ENCODE measurements at places on chromosomes 16 and 17.
A peak's percentile ranks its signal among the peaks of the same experiment; 100 is the strongest.

DNA sequence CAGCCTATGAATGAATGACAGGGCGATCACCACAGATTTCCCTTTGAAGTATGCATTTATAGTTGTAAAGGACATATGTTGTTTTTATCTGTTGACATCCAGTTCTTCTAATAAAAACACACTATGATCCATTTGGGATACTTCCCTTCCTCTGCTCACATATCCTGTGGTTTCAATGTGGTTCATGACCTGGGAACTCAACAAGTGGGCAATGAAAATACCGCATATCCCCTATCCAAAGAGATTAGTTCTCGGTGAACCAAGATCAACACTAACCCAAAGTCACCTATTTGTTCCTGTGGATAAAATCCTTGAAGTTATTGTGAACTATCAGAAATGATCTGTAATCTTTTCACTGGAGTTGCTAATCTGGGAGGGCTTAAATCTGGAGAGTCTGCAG, 16.0 kb downstream of the ABCA8 start:
- no peak for DNase-seq

- DNase-seq: no peak
These were observed 182.8 kb downstream of the FTO start for GRCh38 chr16:53886482-53887378.

DNA sequence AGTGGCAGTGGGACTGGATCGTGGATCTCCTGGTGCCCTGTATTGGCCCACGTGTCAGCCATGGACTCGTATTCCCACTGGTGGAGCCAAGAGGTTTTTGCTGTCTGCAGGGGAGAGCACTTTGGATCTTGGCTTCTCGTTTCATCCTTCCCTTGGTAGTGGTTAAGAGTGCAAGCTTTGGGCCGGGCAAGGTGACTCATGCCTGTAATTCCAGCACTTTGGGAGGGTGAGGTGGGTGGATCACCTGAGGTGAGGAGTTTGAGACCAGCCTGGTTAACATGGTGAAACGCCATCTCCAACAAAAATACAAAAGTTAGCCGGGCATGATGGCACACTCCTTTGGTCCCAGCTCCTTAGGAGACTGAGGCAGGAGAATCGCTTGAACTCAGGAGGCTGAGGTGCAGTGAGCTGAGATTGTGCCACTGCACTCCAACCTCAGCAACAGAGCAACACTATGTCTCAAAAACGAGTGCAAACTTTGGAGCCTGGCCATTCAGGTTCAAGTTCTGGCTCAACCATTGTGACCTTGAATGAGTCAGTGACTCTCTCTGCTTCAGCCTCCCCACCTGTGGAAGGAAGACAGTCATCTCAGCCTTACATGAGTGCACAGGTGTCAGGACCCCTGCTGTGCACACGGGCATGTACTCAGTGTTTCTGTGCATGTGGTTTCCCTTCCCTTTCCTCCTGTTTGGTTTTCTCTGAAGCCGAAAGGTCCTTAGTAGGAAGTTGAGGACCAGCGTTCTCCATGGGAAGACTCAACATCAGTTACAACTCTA, 57.4 kb downstream of the PLCG2 start:
- DNase-seq: no peak

- DNase-seq: peak; percentile 21
These were observed 744 bp upstream of the LRRC37A3 start for GRCh38 chr17:64920026-64920418.

GRCh38 chr17:13016881-13017654, 759 bp downstream of the ELAC2 start:
- DNase-seq: no peak

DNA sequence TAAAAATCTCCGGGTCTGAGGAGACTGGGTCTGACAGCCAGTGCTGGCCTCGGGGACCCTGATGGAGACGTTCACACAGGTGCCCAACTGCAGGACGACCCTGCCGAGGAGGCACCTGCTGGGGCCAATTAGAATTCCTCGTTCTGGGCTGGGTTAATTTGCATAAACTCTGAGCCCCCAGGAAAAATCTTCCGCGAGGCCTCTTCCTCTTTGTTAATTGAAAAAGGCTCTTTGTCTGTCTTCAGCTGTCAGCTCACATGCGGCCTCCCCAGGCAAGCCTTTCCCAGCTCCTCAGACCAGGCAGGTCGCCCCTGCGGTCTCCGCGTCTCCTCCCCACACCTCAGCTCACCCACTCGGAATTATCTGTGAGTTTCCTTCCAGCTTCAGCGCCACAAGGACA, 400.2 kb downstream of the SEC14L1 start:
- DNase-seq: no peak
